ENCODE measurements at places on chromosomes 12 and 14.

DNA sequence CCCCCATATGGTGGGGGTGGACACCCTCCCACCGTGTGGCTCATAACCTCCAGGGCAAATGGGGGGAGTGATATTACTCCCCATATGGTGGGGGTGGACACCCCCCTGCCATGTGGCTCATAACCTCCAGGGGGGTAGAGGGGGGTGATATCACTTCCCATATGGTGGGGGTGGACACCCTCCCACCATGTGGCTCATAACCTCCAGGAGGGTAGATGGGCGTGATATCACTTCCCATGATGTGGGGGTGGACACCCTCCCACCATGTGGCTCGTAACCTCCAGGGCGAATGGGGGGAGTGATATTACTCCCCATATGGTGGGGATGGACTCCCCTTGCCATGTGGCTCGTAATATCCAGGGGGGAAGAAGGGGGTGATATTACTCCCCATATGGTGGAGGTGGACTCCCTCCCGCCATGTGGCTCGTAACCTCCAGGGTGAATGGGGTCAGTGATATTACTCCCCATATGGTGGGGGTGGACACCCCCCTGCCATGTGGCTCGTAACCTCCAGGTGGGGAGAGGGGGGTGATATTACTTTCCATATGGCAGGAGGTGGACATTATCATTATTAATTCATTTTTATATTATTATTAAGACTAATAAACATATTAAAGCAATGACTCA lies 51.2 kb upstream of the OXA1L start:
- DNase-seq = no peak

GRCh38 chr12:5780536-5780935 lies 164.5 kb downstream of the ANO2 start:
- DNase-seq = no peak

DNA sequence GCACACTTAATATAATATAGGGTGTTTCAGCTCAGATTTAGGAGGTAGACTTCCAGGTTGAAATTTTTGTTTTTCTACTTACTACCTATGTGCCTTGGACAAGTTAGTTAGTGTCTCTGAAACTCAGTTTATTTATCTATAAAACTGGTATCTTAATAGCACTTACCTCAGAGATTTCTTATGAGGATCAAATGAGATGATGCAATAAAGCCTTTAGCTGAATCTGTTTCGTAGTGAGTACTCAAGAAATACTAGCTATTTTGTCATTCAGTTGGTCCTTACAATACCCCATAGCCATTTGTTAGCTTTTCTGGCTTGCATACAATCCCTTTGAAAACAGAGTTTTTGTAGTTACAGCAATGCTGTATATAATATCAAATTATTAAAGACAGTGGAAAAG lies 497.0 kb downstream of the NRXN3 start:
- DNase-seq = no peak

DNA sequence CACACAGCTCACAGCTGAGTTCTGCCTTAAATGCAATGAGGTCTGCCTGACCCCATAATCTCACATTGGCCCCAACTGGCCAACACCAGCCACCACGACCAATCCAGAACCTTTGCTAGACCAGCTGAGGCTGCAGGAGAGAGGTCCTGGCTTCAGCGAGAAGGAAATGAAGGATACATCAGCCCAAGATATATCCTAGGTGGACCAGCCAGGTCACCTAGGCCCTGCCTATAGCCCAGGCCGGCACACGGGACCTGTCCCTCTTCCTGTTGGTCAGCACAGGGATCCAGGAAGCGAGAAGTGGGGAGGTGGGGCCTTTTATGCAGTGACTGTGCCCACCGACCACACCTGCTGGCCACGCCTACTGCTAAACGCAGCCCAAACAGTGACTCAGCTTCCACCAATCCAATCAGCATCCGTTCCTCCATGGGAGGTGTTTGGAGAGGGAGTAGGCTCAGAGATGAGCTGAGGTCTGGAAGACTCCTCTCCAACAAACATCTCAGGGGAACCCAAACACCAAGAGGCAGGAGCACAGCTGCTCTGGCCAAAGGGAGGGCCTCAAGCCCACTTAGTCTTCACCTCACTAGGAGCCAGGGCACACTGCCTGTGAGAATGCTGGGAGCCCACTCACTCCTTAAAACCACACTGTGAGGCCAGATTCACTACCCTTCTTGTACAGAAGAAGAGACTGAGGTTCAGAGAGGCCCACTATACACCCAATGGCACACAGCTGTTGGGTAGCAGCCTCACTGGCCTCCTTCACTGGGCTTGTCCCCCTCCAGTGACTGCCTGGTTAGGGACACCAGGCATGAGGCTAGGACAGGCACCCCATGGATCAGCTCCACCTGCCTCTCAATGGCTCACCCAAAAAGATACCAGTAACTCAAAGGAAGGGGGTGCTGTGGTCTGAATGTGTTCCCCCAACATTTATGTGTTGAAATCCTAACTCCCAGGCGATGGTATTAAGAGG lies 51.3 kb upstream of the PPP2R5C start:
- DNase-seq = no peak

DNA sequence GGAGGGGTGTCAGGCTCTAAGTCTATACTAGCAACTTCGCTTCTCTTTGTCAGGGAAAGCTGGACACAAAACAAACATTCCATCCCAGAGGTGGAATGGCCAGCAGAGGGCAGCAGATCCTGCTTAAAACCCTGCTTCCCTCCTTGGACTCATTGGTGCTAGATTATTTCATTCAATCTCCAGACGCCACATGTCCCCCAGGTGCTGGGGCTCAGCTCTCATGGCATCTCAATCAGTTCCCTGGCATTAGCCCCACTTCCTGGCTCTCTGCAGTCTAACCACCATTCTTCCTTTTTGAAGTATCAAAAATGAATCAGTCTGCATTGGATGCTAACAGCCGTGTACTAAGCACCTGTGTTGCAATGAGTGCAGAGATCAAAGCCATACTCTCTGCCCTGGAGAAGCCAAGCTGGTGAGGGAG lies 8.1 kb upstream of the PPP1R1A start:
- DNase-seq = peak; percentile 6

DNA sequence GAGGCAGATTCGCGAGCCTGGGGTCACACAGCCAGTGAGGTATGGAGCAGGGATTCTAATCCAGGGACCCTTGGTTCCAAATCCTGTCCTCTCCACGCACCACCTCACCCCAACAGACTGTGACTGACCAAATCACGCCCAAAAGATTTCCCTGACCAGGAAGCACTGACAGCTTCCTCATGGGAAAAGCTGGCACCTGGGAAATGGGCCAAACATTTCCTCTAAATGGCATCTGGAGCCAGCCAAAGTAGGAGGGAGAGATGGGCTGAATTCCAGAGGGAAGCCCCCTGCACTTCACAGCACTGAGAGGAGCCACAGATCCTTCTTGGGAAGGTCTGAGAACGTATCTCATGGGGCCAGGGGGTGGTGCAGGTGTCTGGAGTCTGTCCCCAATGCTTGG lies 28.8 kb downstream of the CCDC92 start:
- no peak for DNase-seq

- DNase-seq = peak; percentile 43
These were observed 8.5 kb upstream of the PRKAB1 start for GRCh38 chr12:119659289-119659897.

DNA sequence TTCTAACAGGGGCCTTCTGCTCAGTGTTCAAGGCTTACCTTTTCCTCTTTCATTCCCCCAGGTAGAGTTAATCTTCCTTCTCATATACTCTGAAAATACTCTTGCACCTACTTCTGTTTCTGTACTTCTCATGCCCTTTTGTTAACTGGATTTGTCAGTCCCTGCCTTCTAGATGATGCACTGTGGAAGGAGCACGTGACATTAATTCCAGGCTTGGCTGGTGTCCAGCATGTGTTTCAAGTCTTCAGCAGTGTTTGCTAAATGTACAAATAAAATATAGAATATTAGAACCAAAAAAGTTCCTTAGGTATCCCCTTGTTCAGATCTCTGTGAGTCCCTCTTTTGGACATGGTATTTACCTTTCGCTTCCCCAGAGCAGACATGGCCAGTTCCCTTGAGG lies 27.9 kb upstream of the EVL start:
- no peak for DNase-seq

GRCh38 chr12:109461049-109461845 lies 15.9 kb downstream of the KCTD10 start:
- DNase-seq = no peak

- DNase-seq = no peak
These were observed 272.4 kb upstream of the NPAS3 start for GRCh38 chr14:32666308-32666707.

GRCh38 chr12:46585854-46586621 lies 213.5 kb upstream of the SLC38A2 start:
- no peak for DNase-seq

GRCh38 chr12:94263905-94264561 lies 115.7 kb downstream of the PLXNC1 start:
- DNase-seq = no peak

Measured in CD8-positive, alpha-beta memory T cell (primary cell).